ENCODE measurements at places on chromosomes 2 and 18. TPM values are rescaled to one million over a fixed set of nuclear protein-coding genes. Genes with fewer than 3 reads are reported as not detected.

TIGD1 gene
- 5.6 TPM for total RNA-seq

DLX2 gene
- 0.66 TPM for total RNA-seq

ACVR1C gene
- not detected for total RNA-seq

LCT gene
- total RNA-seq, result 0.05 TPM

DPP4 gene
- 1.1 TPM for total RNA-seq

RTP5 gene
- total RNA-seq, result not detected
